ENCODE measurements at places on chromosomes 7 and 10.

- DNase-seq: no peak
Observed at GRCh38 chr7:83355143-83355542, 192.5 kb upstream of the PCLO start.

GRCh38 chr10:33143160-33143728, 185.2 kb upstream of the ITGB1 start:
- peak; percentile 24 for DNase-seq

- no peak for DNase-seq
Observed at GRCh38 chr7:129569811-129570215, 41.7 kb upstream of the NRF1 start.

DNA sequence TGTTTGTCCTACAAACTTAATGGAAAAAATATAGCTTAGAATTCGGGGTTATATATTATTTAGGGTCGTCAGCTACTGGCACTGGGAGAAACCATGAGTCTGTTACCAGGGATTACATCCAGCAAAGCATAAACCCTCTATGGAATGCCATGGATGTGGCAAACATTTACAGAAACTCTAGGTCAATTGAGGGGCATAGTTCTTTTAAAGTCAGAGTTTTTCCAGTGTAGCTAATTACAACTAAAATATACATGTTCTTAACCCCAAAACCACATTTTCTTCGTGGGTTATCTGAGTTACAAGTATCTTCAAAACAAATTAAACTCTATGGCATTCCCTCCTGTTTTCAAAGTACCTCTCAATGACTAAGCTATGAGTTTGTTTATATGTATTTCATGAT, 99.3 kb upstream of the THSD7A start:
- DNase-seq: no peak

GRCh38 chr7:35316549-35316948, 62.6 kb upstream of the TBX20 start:
- DNase-seq: no peak

DNA sequence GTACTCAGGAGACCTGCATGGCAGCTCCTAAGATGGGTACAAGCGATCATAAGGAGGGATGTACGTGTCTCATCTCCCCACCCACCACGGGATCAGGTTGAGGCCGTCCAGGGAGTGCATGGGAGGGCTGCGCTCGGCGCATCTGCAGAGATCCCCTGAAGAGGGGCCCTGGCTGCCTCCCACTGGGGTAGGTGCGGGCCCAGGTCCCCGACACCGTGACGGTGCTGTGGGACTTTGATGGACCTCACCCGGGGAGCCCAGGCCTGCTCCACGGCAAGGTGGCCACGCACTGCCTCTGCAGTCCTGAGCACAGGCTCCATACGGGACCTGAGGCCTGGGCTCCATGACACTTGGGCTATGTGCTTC, 12.7 kb downstream of the GET4 start:
- no peak for DNase-seq

DNA sequence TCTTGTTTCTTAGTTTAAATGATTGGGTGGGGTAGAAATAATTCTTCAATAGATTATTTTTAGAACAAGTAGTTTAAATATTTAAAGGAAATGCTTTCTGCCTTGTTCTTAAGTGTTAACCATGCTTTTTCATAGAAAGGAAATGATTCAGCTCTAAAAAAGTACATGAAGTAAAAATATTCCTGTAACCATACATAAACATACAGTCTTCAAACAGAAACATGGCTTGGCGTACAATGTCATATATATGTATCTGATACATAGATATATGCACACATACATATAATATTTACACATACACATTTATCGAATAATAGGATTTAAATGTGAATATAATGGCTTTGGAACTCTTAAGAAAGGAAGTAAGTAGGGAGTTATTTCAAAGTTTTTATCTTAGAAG, 84.4 kb downstream of the RUNDC3B start:
- DNase-seq: no peak

- DNase-seq: peak; percentile 79
Observed at GRCh38 chr10:110225756-110226542, 18.5 kb downstream of the MXI1 start.

GRCh38 chr7:28070297-28071055, 110.1 kb downstream of the JAZF1 start:
- DNase-seq: no peak

GRCh38 chr7:144048648-144049047, at the start of gene OR2A5:
OR2A5 (plus strand) TSS chr7:144048948; CDS start chr7:144050402, 1,454 bp downstream.
- DNase-seq: no peak

DNA sequence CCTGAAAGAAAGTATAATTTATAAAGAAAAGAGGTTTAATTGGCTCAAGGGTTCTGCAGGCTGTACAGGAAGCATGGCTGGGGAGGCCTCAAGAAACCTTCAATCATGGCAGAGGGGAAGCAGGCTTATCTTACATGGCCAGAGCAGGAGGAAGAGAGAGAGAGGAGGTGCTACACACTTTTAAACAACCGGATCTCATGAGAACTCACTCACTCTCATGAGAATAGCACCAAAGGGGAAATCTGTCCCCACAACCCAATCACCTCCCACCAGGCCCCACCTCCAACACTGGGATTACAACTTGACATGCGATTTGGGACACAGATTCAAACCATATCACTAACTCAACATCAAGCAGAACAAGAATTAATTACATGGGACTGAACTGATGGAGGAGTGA, 6.9 kb upstream of the ZNF485 start:
- DNase-seq: no peak

- no peak for DNase-seq
Observed at GRCh38 chr10:61786728-61787127, 114.8 kb upstream of the ARID5B start.

DNA sequence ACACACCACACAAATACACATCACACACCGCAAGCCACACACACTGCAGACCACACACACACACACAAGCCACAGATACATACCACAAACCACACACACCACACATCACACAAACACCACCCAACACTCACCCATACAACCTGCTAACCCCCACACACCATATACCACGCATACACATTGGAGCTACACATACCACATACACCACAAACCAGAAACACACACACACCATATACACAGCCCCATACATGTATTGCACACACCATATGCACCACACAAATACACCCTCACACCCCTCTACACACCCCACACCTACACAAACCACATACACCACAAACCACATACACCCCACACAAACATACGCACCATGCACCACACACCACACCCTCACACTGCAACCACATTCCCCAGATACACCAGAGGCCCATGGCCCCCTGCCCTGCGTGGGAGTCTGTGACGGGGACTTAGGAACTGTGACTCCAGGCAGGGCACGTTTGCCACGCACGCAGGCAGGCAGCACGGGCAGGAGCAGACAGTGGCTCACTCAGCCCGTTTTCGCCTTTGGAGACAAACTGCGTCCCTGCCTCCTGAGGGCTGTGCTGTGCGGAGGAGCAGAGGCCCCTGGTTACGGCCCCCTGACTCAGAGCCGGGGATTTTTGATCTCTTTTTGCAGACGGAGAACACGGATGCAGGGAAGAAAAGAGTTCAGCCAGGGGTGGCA, 52.6 kb downstream of the TMEM209 start:
- DNase-seq: no peak

DNA sequence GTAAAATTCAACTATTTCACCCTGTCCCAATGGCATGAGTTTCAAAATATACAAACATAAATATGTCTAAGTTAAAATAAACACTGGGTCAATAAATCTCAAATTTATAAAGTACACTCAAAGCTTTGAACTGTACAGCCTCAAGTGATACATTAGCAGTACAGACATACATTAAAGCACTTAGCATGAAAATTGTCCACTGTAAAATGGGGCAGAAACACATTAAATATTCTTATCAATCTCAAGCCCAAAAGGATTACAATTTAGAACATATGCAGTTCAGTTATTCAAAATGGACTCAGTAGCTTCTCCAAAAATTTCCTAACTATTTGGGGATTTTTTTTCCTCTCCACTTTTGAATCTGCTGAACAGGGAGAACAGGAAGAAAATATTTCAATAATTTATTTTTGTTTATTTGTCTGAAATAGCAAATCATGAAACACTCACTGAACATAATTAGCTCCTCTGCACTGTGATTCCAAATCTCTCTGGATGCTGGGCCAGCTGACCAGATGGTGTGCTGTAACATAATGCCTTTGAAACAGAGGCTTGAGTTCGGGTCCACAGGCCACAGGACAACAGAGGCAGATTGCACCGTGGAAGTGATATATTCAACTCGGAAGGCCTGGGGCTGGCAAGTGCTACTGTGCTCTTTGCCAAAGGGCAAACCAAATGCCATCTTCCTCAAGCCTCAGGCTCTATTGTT, 248.9 kb upstream of the LRRN3 start:
- DNase-seq: no peak

DNA sequence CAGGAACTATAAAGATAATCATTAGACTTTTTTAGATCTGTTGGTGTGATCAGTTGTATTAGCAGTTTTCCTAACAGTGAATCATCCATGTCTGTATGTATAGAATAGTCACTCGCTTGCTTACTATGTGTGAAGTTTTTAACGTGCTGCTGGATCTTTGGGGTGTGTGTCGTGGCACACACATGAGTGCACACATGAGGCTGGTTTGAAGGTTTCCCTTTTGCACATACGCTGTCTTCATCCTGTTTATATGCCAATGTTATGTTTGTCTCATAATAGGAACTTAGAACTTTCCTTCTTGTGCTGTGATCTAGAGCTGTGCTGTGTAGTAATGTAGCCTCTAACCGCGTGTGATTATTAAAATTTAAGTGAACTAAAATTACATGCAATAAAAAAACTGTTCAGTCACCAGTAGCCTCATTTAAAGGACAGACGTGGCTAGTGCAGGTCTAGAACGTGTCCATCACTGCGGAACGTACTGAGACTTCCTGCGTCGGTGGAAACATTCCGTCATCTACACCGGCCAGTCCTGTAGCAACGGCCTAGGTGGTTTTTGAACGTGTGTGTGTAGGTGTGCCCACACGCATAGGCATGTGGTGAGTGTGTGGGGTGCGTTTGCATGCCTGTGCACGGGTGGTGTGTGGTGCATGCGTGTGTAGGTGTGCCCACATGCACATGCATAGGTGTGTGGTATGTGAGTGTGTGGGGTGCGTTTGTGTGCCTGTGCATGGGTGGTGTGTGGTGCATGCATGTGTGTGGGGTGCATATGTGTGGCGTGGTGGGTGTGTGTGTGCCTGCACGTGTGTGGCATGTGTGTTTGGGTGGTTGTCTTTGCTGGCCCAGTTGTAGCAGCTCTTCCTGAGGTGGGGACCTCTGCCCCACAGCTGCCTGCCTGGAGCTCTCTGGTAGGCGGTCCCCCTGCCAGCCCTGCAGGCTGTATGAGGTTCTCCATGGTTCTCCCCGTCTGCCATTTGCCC, 56.6 kb downstream of the INPP5A start:
- DNase-seq: no peak

GRCh38 chr10:9069136-9069535, 1014.6 kb downstream of the GATA3 start:
- no peak for DNase-seq

DNA sequence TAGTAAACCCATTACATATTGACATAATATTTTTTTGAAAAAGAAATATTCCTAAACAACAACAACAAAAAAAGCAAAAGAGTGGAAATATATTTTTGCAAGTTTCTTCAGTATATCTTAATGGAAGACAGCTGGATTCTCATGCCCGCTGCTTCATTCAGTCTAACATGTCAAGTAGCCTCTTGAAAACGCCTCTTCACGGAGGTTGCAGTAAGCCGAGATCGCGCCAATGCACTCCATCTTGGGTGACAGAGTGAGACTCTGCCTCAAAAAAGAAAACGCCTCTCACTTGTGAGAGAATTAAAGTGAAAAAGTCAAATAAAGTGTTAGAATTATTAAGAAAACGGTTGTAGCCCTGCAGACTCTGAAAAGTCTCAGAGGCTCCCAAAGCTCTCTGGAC, 1.3 kb downstream of the CUTC start:
- DNase-seq: no peak

- DNase-seq: no peak
Observed at GRCh38 chr10:42987575-42987974, 89.3 kb upstream of the RET start.

DNA sequence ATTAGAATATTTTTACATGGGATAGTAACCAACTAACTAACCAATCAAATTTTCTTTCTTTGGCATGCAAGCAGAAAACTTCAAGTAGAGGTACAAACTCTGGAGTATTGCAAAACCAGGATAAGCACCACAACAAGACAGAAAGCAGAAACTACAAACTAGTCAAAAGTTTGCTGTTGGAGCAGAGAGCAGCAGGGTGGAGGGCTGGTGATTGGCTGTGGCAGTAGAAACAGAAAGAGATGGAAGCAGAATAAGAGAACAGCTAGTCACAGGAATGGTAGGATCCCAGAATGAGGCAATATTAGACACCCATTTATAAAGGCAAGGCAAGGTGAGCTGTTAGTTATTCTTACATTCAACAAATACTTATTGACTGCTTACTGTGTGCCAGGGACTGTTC, 6.8 kb upstream of the MACC1 start:
- DNase-seq: no peak

GRCh38 chr7:31492086-31492485, 21.8 kb upstream of the ITPRID1 start:
- no peak for DNase-seq

- DNase-seq: no peak
Observed at GRCh38 chr7:19062216-19062615, 55.2 kb downstream of the TWIST1 start.

GRCh38 chr7:2629746-2630681, 1.8 kb upstream of the TTYH3 start:
- no peak for DNase-seq

- no peak for DNase-seq
Observed at GRCh38 chr7:92834507-92835260, 1.7 kb downstream of the CDK6 start.

DNA sequence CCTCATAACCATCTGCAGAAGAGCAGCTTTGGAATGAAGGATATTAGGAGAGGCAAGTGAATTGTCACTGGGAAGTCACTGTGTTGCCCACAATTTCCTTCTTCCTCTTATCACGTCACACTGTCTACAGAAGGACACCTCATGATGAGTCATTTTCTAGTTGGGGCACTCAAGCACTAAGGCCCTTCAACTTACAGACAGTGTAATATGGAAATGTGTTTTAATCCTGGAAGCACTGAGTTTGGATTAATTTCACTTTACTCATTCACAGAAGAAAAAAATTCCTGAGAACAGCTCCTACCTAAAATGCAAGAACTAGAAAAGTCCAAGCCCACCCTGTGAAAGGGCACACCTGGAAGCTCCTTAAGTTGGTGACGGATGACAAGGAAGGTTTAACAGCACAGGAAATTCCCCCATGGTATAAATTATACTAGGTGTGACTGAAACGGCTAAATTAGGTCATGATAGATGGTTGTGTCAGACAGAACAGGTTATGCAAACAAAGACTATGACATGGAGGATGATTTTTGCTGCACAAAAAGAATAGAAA, 56.6 kb downstream of the PARD3 start:
- DNase-seq: no peak

DNA sequence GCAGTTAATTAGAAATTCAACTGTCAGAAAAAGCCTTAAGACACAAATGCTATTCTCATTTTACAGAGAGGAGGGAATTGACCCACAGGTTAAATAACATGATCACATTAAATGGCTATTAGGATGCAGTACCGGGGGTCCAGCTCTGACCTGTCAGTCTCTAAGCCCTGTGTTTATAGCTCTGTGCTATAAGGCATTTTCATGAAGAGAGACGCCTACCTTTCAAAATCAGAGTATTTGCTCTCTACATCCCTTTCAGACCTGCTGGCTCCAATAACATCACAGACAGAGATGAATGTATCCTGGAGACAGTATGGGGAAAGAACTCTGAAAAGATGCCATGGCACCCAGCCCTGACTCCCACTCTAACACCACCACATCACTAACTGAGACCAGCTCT, 189.9 kb upstream of the PRSS58 start:
- DNase-seq: no peak

- no peak for DNase-seq
Observed at GRCh38 chr10:103574097-103575061, 80.9 kb downstream of the NEURL1 start.

All from activated gamma-delta T cell treated with anti-CD3 and anti-CD28 coated beads, Interleukin-2, amount 50 U/mL, for 16 hours (primary cell).